Smooth muscle cell of bladder (primary cell): ENCODE measurements at places on chromosomes 4 and X. TPM values are rescaled to one million over a fixed set of nuclear protein-coding genes. Genes with fewer than 3 reads are reported as not detected.

GRPEL1 gene
- total RNA-seq, result 29.4 and 41.4 TPM in 2 replicates

SLC9B1 gene
- 0.83 and 1.6 TPM in 2 replicates for total RNA-seq

NLRP2B gene
- under 0.01 TPM in 2 replicates for total RNA-seq

IL13RA2 gene
- total RNA-seq, result 440 and 612 TPM in 2 replicates

ALG13 gene
- total RNA-seq, result 32.8 and 35.4 TPM in 2 replicates

TEX13B gene
- not detected in 2 replicates for total RNA-seq

NDUFB11 gene
- 67.1 and 81.1 TPM in 2 replicates for total RNA-seq

ANK2 gene
- total RNA-seq, result 34.0 and 45.4 TPM in 2 replicates

BANK1 gene
- 0.57 and 0.65 TPM in 2 replicates for total RNA-seq

UGT2B10 gene
- not detected in 2 replicates for total RNA-seq

APLN gene
- total RNA-seq, result 0.43 and 4.3 TPM in 2 replicates

GEMIN8 gene
- total RNA-seq, result 17.6 and 21.2 TPM in 2 replicates

PFKFB1 gene
- total RNA-seq, result under 0.01 TPM in 1 of 2 replicates, not detected in the other

IRS4 gene
- under 0.01 TPM in 1 of 2 replicates, not detected in the other for total RNA-seq

F8A2 gene
- total RNA-seq, result not detected in 2 replicates

TXLNG gene
- total RNA-seq, result 5.5 and 8.2 TPM in 2 replicates

MGAT4D gene
- not detected in 2 replicates for total RNA-seq

CFI gene
- 1.8 and 6.9 TPM in 2 replicates for total RNA-seq

ITM2A gene
- 0.14 and 0.28 TPM in 2 replicates for total RNA-seq

FRMD7 gene
- total RNA-seq, result under 0.01 and 0.09 TPM in 2 replicates

MAGEA4 gene
- not detected in 2 replicates for total RNA-seq

DNAAF6 gene
- total RNA-seq, result not detected in 2 replicates

FAM193A gene
- total RNA-seq, result 6.1 and 7.1 TPM in 2 replicates

PSAPL1 gene
- not detected in 2 replicates for total RNA-seq

RAB40AL gene
- total RNA-seq, result 0.14 and 0.37 TPM in 2 replicates

QRFPR gene
- not detected in 2 replicates for total RNA-seq

ADH1A gene
- not detected in 2 replicates for total RNA-seq

NONO gene
- total RNA-seq, result 387 and 421 TPM in 2 replicates

PCSK1N gene
- 0.09 TPM in 1 of 2 replicates, not detected in the other for total RNA-seq

FGFBP2 gene
- total RNA-seq, result not detected in 2 replicates

TCEAL2 gene
- 0.28 TPM in 1 of 2 replicates, not detected in the other for total RNA-seq

GAGE12H gene
- total RNA-seq, result not detected in 2 replicates

INTU gene
- total RNA-seq, result 5.7 and 8.3 TPM in 2 replicates

CXCL6 gene
- total RNA-seq, result 32.7 and 66.7 TPM in 2 replicates

GAGE13 gene
- total RNA-seq, result not detected in 2 replicates

GPRIN3 gene
- total RNA-seq, result under 0.01 and 0.09 TPM in 2 replicates

TEX11 gene
- total RNA-seq, result 0.09 TPM in 1 of 2 replicates, not detected in the other

HCCS gene
- 18.6 and 26.6 TPM in 2 replicates for total RNA-seq

ADH1C gene
- total RNA-seq, result 0.57 and 1.5 TPM in 2 replicates

PLA2G12A gene
- 8.0 and 28.5 TPM in 2 replicates for total RNA-seq

TIGD4 gene
- 0.14 and 0.18 TPM in 2 replicates for total RNA-seq

MPP1 gene
- 30.3 and 33.7 TPM in 2 replicates for total RNA-seq

TMPRSS11B gene
- total RNA-seq, result not detected in 2 replicates

LIN54 gene
- total RNA-seq, result 8.9 and 12.8 TPM in 2 replicates

GABRQ gene
- total RNA-seq, result not detected in 2 replicates

KCNE5 gene
- 0.43 and 0.74 TPM in 2 replicates for total RNA-seq

ANOS1 gene
- total RNA-seq, result under 0.01 and 0.46 TPM in 2 replicates

NEUROG2 gene
- total RNA-seq, result not detected in 2 replicates

CTAG2 gene
- total RNA-seq, result not detected in 2 replicates

SHISA3 gene
- 0.28 and 0.65 TPM in 2 replicates for total RNA-seq

FOXR2 gene
- not detected in 2 replicates for total RNA-seq

PHEX gene
- total RNA-seq, result 0.14 and 0.46 TPM in 2 replicates
